Stimulated activated CD4-positive, alpha-beta T cell treated with anti-CD3 and anti-CD28 coated beads, Interleukin-2, amount 100 ng/mL, for 48 hours (primary cell): ENCODE measurements at places on chromosomes 2 and 18.

DNA sequence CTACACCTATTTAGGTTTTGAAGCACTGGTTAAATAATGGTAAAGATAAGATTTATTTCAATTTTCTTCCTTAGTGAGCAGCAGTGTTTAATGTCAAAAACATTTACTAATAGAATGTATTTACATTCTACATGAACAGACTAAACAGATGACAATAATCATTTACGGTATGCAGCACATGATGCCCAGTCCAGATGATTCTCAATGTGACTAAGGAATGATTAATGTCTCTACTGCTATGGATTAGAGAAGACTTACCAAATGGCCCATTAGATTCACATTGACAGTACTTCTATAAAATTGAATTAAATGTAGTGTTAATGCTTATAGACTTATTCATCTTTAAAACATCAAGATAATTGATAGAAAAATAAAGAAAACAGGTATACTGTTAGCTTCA is 22.1 kb upstream of the SLC5A7 start:
- no peak for DNase-seq

DNA sequence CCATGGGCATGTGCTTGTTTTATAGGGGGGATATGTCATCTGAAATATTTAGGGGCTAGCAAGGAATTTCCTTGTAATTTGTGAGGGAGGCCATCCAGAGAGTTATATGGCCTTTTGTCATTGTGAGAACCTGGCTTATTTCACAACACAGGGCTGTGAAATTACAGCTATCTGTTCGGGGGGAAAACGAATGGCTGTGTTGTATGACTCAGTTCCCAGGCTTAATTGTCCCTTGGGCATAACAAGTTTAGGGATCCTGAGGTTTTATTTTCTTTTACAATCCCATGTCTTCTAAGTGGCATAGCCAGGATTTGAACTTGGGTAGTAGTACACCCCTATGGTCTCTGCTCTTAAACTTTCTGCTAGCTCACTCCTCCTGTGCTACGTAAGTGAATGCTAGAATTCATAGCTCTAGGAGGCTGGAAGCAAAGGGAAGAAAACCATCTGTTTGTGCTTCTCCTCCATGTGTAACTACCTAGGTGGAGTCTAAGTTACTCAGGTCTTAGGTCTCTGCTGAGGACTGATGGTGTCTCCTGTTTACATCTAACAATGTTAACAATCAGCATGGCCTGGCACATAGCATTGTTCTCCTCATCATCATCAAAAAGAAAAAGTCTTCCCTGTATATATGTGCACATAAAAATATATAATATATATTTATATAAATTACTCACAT is 53.8 kb downstream of the SKA1 start:
- DNase-seq = no peak

- no peak for DNase-seq
Observed at GRCh38 chr2:145723872-145724271, 1204.0 kb upstream of the ZEB2 start.

- DNase-seq = no peak
Observed at GRCh38 chr2:79171348-79171958, 11.9 kb upstream of the REG3A start.

GRCh38 chr2:218819093-218819492 is 12.5 kb downstream of the PRKAG3 start:
- no peak for DNase-seq

DNA sequence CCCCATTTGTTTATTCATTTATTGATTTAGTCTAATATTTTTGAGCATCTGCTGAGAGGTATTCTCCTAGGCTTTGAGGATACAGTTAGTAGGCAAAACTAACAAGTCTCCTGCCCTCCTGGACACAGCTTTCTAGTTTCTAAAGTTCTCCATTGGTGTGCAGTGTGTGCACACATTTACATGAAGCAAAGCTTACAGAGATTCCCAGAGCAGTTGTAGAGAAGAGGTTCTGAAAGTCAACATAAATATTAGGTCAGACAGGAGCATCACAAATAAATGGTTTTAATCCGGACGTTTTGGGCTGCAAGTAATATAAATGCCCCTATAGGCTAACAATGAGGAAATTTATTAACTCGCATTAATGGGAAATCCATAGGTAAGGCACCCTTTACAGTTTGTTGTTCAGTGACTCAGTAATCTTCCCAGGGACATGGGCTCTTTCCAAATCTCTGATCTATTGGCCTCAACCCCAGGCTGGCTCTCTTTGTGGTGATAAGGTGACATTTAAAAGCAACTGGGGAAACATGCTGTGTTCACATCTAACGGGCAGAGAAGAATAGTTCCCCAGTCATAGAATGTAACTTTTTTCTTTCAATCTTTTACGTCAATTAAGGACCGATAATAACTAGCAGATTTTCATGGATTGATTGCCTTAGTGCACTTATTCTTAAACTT is 407.2 kb downstream of the PTPRM start:
- no peak for DNase-seq

DNA sequence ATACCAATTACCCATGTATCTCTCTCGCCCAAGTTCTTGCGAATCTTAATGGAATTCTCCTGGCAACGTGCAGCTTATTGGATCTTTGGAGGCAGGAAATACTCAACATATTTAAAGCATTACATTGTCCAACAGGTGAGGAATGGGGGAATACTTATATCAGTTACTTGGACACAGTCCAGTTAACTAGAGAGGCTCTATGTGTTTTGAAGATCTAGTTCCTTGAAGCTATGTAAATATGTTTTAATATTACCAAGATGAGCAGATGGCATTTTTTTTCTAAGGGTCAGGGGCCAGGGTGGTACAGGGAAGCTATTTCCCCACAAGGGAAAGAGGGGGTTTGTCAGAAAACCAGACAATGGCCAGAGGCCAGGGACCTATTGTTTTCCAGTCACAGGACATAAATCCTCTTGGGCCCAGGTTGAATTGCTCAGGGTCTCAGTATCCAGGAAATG is 26.8 kb upstream of the MC5R start:
- no peak for DNase-seq

DNA sequence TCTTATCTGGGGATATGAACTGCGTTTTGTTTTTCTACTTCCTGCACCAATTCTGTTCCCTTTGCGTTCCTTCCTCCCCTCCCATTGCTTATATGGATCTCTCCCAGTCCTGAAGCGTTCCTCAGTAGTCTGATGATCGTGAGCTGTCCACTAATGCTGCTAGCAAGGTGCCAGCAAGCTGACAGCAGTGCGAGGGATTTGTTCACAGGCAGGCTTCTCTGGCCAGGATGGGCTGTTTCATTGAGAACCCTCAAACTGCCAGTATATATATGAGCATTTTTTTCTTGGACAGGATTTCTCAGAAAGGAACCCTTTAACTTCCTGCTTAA is 40.1 kb downstream of the GTF3C3 start:
- DNase-seq = no peak

DNA sequence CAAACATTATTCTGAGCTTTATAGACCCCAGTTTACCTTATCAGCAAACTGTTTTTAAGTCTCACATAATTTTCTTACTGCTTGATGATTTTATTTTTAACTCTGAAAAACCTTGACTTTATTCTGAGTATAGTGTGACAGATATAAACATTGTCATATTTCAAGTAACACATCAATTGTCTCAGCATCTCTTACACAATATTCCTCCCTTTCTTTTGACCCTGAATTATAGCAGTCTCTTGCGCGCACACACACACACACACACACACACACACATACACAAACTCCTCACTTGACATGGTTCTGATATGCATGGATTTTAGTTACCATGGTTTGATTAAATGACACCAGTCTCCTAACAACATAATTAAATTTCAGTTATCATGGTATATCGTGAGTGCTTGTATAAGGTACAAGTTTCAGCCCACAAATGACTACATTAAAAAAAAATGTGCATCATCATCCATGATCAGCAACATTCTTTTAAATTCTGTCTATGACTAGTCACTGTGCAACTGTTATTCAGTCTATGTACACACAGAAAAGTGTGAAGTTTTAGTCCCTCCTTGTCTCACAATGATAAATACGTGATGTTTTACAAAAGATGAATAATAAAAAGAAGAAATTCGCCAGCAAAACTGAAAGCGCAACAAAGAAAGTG is 39.5 kb upstream of the TACR1 start:
- no peak for DNase-seq

- no peak for DNase-seq
Observed at GRCh38 chr2:217666338-217666737, 336.5 kb downstream of the TNS1 start.

- DNase-seq = no peak
Observed at GRCh38 chr2:47336259-47337238, 66.4 kb upstream of the MSH2 start.
